ENCODE measurements at places on chromosomes 11 and 22.

GRCh38 chr22:32199961-32200360 lies 4.9 kb downstream of the RFPL2 start:
- no peak for DNase-seq

DNA sequence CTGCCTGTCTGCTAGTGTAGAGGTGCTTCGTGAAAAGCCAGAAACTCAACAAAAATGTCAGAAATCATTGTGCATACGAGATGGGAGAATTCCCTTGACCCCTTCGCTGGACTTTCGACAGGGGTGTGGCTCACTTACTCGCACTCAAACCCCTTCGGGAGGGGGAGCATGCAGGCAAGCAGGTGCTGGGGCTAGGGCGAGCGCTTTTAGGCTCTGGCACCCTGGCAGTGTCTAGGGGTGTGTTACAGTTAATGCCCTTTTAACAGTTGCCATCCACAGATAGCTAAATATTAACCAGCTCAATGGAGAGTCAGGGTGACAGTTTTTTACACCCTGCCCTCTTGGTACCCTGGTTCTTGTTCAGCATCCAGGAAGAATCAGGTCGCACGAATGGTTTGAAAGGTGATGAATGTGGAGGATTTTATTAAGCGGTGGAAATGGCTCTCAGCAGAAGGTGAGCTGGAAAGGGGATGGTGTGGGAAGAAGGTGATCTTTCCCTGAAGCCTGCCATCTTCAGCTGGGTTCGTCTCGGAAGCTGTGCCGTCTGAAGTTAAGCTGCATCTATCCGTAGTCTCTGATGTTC lies 59.6 kb upstream of the SHANK2 start:
- DNase-seq = no peak

DNA sequence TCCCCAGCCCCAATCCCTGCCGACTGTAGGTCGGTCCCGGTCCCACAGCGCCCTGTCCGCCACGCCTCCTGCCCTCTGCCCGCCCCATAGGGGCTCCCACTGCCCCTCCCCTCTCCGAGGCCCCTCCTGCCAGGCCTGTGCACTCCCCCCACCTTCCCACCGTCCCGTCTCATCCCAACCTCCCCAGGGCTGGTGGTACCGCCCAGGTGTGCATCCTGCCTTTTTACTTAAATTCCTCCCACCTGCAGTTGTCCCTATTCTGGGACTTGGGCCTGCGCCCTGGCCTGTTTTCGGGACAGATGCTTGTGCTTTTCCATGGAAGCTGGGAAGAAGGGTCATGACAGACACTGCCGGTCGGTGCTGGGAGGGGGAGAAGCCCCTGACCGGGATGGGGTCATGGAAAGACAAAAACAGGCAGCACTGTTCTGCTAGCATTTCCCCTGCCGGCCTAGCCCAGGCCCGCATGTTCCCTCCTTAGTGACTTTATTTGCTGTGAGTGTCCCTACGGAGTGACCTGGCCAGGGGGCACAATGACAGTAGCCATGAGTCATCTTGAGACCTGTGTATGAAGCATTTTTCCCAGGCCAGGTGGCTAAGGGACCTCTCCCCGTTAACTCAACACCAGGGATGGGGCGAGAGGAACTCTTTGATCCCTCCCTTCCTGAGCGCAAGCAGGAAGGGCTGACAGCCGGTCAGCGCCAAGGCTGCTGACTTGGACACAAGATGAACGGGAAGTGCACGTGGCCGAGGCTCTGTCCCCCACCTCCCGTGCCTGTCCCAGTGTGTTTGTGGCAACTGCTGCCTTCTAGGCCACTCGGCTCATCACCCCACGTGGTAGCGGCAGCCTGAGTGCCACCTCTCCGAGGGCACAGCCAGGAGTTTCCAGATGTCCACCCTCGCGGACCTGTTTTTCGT lies 7.1 kb downstream of the TBX1 start:
- peak; percentile 31 for DNase-seq

DNA sequence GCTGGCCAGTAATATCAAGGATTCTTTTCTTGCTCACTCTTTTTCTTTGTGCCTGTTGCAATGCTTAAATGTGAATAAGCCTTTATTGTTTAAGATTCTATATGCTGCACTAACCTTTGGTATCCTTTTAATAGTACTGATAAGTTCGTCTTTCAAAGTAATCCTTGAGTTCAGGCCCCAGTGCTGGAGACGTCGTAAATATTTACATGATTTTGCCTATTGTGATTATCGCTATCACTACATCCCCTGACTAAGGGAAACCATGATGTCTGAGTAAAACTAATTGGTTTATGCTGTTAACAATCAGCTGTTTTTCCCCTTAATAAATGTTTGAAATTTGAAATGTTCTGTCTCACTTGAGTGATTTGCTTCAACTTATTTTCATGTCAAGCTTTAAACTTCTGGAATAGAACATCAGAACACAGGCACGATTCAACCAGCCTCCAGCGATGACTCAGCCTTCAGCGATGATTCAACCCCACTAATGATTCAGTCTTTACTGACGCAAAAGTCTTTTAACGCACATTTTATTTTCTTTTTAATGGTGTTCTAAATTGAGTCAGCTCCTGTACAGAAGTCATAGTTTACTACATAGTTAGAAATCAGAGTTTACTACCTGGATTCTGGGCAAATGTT lies 3.9 kb downstream of the HTATIP2 start:
- DNase-seq = no peak

DNA sequence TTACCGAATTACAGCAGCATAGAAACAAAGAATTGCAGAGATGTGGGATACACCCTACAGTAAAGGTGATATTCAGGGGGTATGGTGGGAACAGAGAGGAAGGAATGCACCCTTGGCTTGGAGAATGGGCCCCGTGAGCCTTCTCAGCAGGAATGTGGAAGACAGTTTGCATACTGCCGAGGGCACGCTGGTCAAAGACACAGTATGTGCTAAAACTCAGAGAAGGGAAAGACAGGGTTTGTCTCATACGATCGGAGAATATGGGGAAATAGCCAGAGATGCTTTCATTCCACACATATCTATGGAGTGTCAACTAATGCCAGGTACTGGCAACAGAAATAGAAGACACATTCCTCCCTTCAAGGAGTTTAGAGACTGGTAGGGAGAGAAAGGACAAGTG lies 36.9 kb downstream of the UBASH3B start:
- no peak for DNase-seq

GRCh38 chr22:46068593-46069491 lies 81.5 kb upstream of the PPARA start:
- DNase-seq = no peak

- DNase-seq = no peak
Measured at GRCh38 chr11:63683133-63683991, 2.1 kb downstream of the RTN3 start.

- DNase-seq = no peak
Measured at GRCh38 chr22:17846326-17846992, 72.2 kb upstream of the BID start.

- DNase-seq = no peak
Measured at GRCh38 chr11:63917692-63918506, 935 bp upstream of the RCOR2 start.

DNA sequence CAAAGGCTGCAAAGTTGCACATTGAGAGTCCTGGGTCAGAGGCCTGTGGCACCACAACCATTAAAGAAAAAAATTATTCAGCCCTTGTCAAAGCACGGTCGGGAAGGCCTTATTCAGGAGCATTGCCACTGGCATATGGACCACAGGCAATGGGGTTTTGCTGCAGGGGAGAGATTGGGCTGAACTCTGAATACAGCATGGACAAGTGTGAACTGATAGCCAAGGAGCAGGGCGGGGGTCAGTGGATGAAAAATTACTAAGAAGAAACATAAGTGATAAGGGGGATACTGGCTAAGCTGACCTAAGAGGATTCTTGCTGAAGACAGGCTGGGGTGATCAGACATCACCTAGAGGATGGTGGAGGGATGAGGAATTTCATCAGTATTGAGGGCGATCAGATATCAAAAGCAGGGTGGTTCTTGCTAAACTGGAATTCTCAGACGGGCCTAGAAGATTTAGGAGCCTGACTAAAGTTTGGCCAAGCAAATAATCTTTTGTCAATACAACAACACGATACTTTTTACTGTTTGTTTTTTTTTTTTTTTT lies 3.3 kb upstream of the DGCR8 start:
- DNase-seq = peak; percentile 13

- no peak for DNase-seq
Measured at GRCh38 chr22:46481386-46481785, 56.0 kb downstream of the CELSR1 start.

- peak; percentile 60 for DNase-seq
Measured at GRCh38 chr11:10925149-10925926, 67.5 kb upstream of the ZBED5 start.

DNA sequence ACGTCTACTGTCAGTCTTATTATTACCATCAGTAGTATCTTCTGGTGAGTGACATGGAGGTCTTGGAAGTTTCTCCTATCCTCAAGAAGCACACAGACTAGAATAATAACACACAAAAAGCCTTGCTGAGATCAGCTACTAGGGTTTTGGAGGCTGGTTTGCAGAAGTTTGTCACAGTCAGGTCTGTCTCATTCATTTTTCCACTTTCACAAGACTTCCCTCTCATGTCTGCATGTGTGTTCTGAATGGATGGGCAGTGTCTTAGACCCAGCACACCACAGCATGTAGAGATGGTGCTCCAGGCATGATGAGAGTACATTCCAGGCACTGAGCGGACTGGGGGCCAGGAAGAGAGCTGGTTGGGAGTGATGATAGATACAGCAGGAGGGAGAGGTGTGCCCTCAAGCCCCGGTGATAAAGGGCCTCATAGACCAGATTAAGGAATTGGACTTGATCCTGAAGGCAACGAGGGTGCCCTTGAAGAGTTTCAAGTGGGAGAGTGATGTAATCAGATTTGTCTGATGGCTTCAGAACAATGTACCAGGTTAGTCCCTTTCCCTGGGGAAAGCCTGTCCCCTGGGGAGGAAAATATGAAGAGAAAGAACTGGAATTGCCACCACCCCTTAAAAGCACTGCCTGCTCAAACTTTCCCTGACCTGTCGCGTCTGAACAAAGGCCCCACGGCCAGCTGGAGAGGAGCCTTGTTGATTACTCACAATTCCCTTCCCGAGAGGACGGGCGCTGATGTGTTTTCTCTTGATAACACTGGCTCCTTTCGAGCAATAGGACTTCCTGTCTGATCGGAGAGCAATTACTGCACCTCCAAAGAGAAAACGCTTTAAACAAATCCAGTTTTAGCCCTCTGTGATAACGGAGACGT lies 45.1 kb upstream of the LMO2 start:
- no peak for DNase-seq

- peak; percentile 83 for DNase-seq
Measured at GRCh38 chr11:955154-956063, 29.7 kb downstream of the AP2A2 start.

- DNase-seq = no peak
Measured at GRCh38 chr11:106086135-106086534, 8.7 kb downstream of the AASDHPPT start.

DNA sequence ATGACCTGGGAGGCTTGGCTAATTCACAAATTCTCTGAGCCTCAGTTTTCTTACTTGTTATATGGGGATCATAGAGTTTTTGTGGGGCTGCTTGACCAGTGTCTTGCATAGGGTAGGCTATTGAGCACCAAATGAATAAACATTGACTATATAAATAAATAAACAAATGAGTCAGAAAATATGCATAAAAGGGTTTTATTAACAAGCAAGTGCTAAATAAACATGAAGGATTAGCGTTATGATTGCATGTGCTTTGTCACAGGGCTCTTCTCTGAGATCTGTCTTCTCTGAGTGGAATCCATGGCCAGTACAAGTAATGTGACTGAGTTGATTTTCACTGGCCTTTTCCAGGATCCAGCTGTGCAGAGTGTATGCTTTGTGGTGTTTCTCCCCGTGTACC lies at the start of gene OR4B1:
TSS of gene OR4B1 (plus strand) at position 301 of the 400 bp plus-strand sequence. CDS start at position 301, 0 bp downstream.
- DNase-seq = no peak

DNA sequence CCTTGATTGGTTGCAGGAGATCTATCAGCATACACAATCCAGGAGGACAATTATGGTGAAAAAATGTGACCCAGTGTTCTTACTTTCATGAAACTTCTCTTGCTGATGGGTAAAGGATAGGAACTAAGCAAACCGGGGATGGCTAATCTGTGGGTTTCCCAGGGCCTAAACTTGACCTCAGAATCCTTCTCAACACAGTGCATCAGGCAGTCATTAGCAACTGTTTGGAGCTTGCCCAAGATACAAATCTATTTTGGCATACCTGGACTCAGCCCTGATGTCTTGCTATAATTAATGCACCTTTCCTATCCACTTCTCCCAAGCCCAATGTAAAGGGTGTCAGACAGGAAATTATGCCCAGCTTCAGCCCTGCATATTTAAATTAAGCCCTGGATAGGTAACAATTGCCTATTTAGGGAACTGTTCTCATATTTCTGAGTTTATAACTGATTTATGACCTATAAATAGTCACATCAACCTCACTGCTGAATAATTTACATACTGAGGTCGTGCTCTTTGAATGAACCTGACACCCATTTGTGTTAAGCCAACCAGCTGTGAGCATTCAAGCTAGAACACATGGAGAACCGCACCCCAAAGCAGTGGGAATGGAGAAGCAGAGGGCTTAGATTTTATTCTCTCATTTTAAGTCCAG lies 9.2 kb upstream of the PHF21A start:
- DNase-seq = no peak

- DNase-seq = no peak
Measured at GRCh38 chr11:130890039-130890745, 26.1 kb downstream of the SNX19 start.

DNA sequence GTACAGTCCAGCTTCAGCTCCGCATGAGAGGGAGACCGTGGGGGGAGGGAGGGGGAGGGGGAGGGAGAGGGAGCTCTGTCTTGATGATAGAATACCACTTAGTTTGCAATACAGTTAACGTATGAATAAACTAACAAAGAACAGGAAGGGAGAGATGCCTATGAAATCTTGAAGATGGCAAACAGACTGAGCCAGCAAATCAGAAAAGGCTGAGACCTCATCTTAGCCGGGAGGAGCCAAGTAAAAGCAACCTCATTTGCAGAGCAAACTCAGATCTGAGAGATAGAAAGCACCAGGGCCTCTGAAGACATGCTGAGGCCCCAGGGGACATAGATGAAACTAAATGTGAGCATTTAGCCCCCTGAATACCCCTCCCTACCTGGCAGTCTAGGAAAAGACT lies 23.0 kb downstream of the APLP2 start:
- no peak for DNase-seq

DNA sequence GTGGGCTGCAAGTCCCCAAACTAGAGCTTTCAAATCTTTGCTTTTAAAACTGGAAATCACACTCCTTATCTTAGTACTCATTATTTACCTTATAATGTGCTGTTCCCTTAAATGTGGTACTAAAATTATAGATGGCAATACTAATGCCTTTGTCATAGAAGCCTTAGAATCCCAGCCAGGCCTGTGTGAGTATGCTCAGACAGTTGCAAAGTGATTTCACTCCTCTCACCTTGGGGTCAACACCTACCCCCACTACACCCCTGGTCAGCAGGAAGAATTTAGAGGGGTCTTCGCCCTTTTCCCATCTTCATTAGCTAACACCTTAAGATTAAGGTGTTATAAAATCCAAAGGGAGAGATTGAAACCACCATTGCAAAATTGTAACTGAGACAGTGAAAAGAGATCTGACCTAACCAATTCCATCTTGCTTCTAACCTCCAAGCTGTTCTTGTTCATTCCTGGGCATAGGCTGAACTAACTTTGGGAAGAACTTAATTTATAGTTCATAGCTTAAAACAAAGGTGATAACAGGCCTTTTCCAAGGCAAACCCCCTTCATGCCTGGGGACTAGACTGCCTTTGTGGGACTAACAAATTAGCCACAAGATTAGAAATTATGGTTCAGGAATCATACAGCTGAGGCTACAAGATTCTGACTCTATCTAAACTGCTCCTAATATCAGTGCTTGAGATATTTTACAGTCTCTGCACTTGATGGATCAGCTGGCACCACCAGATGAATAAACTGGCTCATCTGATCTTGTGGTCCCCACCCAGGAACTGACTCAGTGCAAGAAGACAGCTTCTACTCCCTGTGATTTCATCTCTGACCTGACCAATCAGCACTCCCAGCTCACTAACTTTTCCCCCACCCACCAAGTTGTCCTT lies 10.4 kb upstream of the MRPL17 start:
- no peak for DNase-seq
